ENCODE measurements at places on chromosomes 2 and 18.

DNA sequence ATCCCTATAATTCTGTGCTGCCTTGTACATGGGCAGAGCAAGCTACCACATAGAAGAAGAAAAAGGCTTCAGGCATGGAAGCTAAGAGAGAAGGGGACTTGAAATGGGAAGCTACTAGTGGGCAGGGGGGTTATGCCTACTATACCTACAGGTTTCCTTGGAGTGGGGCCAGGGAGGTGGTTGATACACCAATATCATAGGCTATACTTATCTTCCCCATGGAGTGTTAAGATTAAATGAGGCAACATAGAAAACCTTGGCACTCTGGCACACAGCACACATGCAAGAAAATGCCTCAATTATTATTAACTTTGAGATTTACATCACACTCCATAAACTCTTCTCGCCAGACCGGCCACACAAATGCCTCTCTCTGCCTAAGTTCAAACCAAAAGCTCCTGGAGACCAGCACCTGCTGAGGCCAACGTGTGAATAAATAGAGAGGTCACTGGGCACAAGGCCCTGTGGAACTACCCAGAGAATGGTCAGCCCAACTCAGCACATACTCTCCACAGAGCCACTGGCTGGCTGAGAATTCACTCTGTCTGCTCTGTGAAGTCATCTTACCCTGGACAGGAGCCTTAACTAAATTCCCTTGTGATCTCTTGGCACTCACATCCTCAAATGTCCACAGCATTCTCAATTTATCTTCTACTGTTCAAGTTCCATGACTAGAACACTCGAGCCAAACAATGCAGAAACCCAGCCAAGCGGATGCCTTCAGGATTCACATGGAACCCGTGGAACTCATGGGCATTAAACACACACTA lies 498.7 kb downstream of the BCL11A start:
- DNase-seq = no peak

GRCh38 chr2:111628221-111628620 lies 255.8 kb downstream of the ANAPC1 start:
- no peak for DNase-seq

GRCh38 chr18:58534535-58535301 lies 94.2 kb downstream of the ALPK2 start:
- DNase-seq = no peak

DNA sequence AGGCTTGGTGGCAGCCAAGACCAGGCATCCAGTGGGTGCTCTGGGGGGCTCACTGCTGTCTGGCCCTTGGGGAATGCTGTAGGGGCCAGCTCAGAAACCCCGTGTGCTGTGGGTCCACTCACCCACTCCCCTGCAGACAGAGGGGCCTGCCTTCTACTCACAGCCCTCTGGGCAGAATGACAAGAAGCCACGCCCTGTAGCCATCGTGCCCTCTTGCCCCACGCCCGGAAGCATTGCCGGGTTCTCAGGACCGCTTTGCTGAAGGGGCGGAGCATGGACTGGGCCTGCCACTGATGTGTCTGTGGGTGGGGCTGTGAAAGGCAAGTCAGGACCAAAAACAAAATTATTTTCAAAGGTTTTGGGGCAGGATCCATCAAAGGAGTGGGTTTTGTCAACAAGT lies 27.8 kb downstream of the GLI2 start:
- no peak for DNase-seq

DNA sequence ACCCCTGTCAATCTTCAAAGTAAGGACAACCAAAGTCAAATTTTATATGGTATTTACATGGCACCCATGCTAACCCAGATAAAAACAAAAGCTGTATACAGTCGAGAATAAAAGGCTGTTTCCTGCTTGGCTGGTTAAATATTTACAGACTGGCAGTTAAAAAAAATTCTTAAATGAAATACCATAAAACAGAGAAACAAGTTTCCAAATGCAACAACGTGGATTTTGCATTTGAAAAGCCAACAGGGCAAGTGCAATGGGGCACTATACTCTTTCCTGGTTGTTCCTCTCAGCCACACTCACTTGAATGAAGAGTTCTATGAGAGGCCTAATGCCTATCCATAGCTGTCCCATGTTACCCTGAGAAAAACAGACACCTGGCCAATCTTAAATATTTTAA lies 6.1 kb upstream of the NR4A2 start:
- no peak for DNase-seq

DNA sequence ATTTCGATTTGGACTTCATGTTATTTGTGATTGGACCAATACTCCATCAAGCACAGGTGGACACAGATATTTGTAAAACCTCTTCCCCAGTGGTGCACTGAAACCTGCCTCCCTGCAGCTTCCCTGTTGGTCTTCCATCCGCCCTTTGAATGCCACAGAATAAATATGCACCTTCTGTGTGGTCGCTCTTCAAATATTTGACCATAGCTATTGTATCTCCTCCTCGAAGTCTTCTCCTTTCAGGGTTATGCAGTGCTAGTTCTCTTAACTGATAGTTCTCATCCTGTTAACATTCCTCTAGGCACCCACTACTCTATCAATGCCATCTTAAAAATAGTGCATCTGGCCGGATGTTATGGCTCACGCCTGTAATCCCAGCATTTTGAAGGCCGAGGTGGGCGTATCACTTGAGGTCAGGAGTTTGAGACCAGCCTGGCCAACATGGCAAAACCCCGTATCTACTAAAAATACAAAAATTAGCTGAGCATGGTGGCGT lies 12.5 kb downstream of the SPATS2L start:
- no peak for DNase-seq

DNA sequence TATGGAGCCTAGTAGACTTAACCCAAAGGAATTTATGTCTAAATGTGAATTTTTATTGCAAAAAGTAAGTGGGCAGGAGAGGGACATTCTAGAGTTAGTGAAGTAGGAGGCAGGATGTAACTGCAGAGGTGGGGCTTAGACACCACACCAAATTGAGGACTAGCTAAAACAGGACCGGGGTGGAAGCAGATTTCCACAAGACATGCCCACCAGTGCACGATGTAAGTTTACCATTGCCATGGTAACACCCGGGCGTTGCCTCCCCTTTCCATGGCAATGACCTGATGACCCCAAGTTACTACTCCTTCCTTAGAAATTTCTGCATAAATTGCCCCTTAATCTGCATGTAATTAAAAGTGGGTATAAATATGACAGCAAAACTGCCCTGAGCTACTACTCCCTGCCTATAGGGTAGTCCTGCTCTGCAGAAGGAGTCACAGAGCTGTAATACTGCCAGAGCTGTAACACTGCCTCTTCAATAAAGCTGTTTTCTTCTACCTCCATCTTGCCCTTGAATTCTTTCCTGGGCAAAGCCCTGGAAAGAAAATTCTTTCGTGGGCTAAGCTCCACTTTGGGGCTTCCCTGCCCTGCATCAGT lies 509.7 kb downstream of the ERBB4 start:
- DNase-seq = no peak

DNA sequence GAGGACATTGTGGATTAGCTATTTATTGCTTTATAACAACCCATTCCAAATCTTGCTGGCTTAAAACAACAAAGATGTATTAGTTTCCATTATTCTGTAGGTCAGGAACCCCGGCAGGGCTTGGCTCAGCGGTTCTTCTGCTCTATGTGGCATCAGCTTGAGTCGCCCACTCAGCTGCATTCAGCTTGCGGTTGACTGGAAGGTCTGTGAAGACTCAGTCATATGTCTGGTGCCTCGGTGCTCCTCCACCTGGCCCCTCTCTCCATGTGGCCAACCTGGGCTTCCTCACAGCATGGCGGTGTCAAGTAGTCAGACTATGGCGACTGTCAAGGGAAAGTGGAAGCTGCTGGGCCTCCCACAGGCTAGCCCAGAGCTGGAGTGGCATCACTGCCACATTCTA lies 48.6 kb downstream of the EMILIN2 start:
- no peak for DNase-seq

DNA sequence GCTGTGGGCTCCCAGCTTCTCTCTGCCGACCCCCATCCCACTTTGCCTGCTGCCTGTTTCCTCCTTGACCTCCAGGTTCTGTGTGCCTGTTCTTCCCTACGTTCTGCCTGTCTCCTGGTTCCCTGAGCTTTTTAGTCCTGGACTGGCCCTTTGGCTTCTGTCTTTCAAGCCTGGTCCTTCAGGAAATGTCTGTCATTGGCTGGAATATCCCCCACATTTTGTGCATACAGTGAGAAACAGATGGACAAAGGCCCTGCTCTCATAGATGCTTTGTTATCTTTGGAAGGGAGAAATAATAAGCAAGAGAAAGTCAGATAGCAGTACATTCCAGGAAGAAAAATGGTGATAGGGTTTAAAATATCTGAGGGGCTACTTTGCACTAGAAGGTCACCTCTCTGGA lies 5.7 kb downstream of the MGAT5 start:
- DNase-seq = no peak

- DNase-seq = no peak
Measured at GRCh38 chr2:128597121-128597762, 278.6 kb upstream of the HS6ST1 start.

DNA sequence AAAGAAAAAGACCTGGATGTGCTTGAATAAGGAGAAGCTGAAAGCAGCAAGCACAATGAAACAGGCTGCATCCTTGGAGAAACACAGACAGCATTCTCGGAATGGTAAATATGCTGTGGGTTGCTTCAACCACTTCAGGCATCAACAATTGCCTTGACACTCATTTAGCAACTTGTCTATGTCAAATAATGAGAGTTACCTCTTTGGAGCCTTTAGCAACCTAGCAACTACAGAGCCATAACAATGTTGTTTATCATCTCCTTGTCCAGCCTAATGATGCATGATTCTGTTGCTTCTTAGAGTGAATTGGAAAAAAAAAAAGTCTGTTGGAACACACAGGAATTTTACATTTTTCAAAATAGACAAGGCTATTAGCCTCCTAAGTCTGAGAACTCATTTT lies 410.6 kb downstream of the PIK3C3 start:
- no peak for DNase-seq

GRCh38 chr2:9060819-9061218 lies 57.3 kb upstream of the MBOAT2 start:
- no peak for DNase-seq

DNA sequence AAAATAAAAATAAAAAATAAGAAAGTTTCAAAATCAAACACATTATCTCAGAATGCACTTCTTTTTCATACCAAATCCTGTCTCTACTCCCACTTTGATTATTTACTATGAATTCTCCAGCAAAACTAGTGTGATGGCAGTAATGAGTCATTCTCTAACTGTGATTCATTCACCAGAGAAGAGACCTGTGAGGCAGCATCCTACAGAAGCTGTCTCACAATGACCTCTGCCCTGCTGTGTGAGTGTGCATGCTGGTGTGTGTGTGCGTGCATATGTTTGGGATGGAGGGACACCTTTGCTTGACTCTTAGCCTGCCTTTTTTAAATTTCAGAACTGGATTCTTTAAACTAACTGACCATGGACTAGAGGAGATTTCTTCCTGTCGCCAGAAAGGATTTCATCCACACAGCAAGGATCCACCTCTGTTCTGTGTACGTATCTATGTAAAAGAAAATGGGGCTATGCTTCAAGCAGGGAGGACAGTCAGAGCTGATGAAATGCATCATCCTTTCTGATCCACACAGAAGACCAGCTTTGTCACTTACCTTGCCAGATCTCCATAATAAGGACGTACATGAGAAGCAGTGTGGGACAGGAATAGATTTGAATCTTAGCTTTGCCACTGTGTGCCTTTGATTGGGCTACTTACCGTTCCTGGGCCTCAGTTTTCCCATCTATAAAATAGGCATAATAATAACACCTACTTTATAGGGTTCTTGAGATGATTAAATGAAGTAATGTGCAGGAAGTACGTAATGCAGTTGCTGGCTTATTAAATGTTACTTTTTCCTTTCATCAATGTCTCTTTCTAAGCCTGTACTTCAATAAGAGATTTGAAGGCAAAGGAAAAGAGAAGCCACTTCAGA lies 31.2 kb downstream of the STAMBP start:
- peak; percentile 26 for DNase-seq

GRCh38 chr18:47944972-47945852 lies 14.8 kb upstream of the SMAD2 start:
- no peak for DNase-seq

DNA sequence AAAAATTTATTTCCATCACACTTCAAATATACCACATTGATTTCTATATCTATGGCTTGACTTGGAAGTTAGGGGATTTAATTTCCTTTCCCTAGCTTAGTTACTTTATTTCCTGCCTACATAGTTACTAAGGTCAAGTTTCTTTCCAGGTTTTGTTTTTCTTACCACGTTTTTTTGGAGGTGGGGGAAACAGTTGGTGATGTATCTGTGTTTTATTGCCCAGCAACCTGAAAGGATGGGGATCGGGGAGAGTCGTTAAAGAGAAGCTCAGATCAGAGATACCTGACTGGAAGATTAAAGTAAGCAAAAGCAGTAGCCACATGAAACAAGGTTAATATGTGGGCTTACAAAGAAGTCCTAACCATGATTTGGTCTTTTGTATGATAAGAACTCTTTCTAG lies 127.8 kb downstream of the OSBPL6 start:
- DNase-seq = no peak

DNA sequence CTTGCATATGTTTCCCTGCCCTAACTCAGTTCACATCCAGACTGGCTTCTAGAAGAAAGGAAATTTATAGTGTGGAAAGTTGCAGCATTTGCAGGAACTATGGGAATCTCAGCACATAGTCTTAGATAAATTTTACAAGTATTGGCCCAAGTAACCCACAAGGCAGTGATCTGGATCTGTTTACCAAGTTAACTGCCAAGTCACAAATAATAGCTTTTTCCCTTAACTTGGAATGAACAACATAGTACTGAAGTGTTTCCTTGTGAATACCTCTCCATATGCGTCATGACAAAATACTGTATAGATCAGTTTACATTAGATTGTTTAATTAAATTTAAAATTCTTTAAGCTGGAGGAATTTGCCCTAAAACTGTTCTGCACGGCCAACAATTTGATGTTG lies 255.8 kb upstream of the EPAS1 start:
- DNase-seq = no peak

GRCh38 chr2:37459095-37459981 lies 114.9 kb downstream of the QPCT start:
- DNase-seq = no peak

DNA sequence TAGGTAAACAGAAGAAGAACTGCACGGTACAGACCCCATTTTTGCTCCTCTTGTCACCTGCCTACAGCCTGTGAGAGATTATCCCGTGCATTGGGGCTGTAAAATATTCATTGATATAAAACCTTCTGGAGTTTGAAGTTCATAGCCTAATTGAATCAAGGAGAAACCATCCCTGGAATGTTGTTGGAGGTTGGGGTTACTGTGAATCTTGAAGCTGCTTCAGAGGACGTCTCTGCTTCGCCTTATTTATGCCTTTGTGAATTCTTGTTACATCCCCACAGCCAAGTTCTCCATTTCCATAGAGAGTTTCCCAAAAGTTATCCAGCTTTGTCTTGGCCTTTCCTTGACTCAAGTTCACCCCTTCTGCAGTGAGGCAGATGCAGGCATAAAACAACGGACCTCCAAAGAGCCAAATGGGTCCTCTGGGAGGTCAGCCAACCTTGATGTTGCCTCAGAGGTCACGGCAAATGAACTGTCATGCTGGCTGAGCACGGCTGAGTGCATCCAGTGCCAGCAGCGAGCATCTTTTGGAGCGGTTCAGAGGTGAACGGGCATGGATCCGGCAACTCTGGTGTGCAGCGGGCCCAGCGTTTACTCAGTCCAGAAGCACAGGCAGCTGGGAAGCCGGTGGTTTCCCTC lies 317.6 kb downstream of the PRKCE start:
- DNase-seq = no peak

Data from activated CD8-positive, alpha-beta T cell treated with anti-CD3 and anti-CD28 coated beads, Interleukin-2, amount 10 ng/mL, durations not matched to agents 7 days and 5 days (primary cell).